ENCODE measurements at places on chromosomes 16 and 17. TPM values are rescaled to one million over a fixed set of nuclear protein-coding genes. Genes with fewer than 3 reads are reported as not detected.
A peak's percentile ranks its signal among the peaks of the same experiment; 100 is the strongest.

DNA sequence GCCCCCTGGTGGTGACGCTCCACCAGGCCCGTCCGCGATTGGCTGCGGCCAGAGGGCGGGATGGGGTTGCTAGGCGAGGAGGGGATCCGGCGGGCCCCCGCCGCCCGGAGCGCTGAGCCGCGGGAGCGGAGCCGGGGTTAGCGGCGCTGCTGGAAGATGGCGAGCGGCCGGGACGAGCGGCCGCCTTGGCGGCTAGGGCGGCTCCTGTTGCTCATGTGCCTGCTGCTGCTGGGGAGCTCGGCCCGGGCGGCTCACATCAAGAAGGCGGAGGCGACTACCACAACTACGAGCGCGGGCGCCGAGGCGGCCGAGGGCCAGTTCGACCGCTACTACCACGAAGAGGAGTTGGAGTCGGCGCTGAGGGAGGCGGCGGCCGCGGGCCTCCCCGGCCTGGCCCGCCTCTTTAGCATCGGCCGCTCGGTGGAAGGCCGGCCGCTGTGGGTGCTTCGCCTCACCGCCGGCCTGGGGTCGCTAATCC, at the start of gene CPD:
Gene CPD (plus strand): TSS at position 103 of the 478 bp plus-strand sequence. CDS start 54 bp downstream, at position 157.
- DNase-seq: peak; percentile 92

- no peak for DNase-seq
Measured at GRCh38 chr16:72482695-72483094, 310.7 kb upstream of the PMFBP1 start.

GRCh38 chr16:50038756-50039529, 13.9 kb downstream of the CNEP1R1 start:
- no peak for DNase-seq

GRCh38 chr16:56614549-56614991, 6.2 kb downstream of the MT2A start:
- DNase-seq: peak; percentile 86

DNA sequence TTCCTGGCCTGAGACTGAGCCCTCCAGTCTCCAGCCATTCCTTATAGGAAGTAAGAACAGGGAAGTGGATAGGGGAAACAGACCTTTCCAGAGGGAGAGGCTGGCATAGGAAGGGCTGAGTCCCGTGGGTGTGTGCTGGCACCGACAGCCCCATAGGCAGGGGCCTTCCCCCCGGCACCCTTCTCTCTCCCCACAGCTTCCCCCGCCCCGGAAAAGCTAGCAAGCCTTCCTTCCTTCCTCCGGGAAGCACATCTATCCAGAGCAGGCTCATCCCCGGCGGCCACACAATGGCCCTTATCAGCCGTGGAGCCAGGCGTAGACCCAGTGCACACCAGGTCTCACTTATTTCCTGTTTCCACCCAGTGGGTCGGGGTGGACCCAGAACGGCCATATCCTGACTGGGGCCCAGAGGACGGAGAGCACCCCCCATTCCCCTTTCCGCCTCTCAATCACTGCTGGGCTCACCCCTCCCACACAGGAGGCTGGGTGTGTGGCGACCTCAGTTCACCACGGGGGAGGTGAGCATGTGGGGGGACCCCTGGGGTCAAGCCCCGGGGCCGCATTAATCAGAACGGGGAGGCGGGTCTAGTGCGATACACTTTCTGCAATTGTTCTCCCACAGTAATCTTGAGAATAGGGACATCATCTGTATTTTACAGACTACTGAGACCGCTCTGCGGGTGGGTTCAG, 950 bp upstream of the MYO1C start:
- no peak for DNase-seq

GRCh38 chr16:10584981-10585438, 4.6 kb upstream of the EMP2 start:
- DNase-seq: peak; percentile 55

- DNase-seq: peak; percentile 58
Measured at GRCh38 chr16:9138731-9139501, 47.5 kb downstream of the HAPSTR1 start.

KIF18B gene
- total RNA-seq: 1.3 TPM

- DNase-seq: peak; percentile 70
Measured at GRCh38 chr17:64133546-64134215, 3.7 kb upstream of the ERN1 start.

DNA sequence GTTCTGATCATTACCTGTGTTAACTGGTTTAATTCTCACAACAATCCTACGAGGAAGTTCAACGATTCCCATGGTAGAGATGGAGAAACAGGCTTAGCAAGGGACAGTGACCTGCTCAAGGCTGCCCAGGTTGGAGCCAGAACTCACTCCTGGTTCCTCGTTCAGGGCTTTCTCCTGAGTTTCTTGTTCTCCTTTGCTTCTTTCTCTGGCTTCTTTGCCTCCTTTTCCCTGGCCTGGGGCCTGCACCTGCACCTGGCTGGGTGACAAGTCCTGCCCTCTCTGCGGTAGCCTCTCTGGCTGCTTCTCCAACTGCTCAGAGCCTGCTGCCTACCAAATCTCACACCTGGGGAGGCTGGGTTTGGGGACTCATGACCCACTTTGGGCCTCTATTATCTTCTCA, 2.8 kb downstream of the CCL22 start:
- DNase-seq: no peak

DNA sequence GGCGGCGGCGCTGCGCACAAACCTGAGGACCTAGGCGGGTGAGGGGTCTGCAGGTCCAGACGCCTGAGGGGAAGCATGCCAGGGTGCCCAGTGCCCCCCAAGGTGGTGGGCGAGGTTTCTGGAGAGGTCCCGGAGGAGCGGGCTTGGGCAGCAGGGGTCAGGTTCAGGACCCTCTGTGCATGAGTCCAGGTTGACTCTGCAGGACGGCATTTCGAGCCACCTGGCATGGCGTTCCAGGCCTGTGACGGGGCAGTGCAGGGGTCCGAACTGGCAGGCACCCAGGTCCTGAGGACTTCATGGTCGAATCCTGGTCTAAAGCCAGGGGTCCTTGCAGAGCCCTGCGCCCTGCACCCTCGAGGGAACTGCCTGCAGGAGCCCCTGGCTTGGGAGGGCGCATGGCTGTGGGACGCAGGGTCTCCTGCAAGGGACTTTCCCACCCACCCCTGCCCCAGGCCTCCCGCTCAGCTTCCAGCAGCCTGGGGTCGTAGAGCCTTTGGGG, 3.5 kb downstream of the SLC16A3 start:
- DNase-seq: no peak

- no peak for DNase-seq
Measured at GRCh38 chr16:82598771-82599170, 28.0 kb upstream of the CDH13 start.

CPSF4L gene
- not detected for total RNA-seq

SMPD3 gene
- not detected for total RNA-seq

GRCh38 chr17:1022278-1023024, 25.5 kb downstream of the TIMM22 start:
- no peak for DNase-seq

OR1A1 gene
- not detected for total RNA-seq

ANKRD40CL gene
- total RNA-seq: not detected

PERCC1 gene
- not detected for total RNA-seq

DNA sequence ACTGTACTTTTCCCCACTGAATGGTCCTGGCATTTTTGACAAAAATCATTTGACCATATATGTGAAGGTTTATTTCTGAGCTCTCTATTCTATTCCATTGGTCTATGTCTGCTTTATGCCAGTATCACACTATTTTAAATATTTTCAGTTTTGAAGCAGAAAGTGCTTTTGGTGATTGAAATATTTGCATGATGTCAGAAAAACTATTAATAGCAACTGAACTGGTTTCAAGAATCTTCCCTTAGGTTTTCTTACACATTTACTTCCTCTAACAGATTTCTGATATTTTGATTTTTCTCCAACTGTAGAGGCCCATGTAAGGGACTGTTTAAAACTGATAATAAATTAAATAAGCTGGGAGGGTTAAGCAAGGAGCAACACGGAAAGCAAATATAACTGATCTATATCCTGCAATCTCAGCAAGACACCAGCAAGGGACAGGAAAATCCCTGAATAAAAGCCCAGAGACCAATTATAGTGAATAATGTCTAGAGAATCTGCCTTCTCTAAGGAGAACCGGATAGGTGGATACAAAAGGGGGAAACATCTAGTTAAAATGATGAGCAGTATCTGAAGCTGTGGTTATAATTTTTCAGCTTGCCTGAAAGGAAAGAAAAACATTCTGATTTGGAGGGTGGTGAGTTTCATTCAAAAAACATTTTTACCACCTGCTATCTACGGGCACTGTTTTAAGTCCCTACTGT, 80.9 kb upstream of the STAC2 start:
- DNase-seq: peak; percentile 33

- DNase-seq: peak; percentile 69
Measured at GRCh38 chr17:59963738-59964481, 630 bp downstream of the RNFT1 start.

DNA sequence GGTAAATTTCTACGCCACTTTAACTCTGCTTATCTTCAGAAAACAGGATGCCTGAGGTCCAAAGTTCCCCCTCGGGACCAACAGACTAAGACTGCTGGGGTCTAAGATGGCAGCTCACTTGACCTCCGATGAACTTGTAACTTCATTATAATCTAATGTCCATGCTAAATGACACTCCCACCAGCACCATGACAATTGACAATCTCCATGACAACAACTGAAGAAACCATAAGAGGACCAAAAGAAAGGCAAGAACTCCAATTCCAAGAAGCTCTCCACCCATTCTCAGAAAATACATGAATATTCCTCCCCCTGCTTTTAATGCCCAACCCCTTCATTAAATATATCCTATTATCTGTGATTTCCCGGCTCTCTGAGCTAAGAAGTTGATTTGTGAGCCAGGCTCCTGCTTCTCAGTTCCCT, 7.5 kb downstream of the CCL4 start:
- no peak for DNase-seq

DNA sequence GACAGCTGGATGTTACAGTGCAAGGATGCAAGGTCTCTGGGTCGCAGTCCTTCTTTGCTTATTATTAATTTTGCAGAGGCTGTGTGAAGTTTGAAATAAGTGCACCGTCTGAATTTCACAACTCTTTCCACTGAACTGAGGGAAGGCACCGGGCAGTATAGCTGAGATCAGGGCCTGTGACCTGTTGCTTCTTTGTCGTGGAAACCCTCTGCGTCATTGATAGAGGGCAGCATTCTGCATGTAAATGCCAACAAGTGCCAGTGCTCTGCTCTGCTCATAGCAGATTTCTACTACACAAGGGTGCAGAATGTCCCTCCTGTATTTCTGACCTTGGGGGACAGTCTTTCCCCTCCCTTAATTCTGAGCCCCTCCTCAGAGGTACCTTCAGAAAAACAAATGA, 26.0 kb downstream of the CD300LF start:
- DNase-seq: no peak

KRTAP4-16 gene
- total RNA-seq: not detected

SREBF1 gene
- 3.4 TPM for total RNA-seq

METRN gene
- 8.6 TPM for total RNA-seq

CPHXL2 gene
- total RNA-seq: not detected

GRCh38 chr17:8397636-8398035, at the start of gene RNF222:
Gene RNF222, minus strand, starts transcription at chr17:8397827. Its CDS starts 4,366 bp downstream, at chr17:8393461.
- no peak for DNase-seq

- no peak for DNase-seq
Measured at GRCh38 chr16:2426941-2427361, 2.3 kb upstream of the CCNF start.

GRCh38 chr17:45307290-45308015, 9.4 kb downstream of the MAP3K14 start:
- DNase-seq: peak; percentile 90

GRCh38 chr17:46722662-46723285, 95.7 kb downstream of the WNT3 start:
- DNase-seq: peak; percentile 49

DNA sequence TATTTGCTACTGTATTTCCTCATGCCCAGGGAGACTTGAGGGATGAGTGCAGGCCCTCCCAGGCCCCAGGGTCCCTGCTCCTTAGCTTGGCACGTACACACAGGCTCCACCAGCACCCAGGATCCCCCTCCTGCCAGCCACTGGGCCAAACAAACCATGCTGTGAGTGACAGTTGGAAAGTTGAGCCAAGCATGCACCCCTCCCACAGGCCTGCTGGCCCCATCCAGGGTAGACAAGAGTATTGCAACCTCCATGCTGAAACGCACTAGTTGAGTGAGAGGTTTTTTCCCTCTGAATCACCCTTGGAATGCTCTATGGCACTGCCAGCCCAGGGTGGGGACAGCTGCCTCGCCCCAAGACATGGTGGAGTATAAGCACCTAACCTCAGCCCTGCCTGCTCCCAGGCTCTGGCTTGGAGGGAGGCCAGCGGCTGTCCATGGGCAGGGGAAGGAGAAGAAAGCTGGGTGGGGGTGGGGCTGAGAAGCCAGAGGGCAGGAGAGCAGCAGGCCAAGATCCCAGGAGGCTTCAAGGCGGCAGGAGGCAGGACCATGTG, 49.6 kb downstream of the PITPNM3 start:
- no peak for DNase-seq

DNA sequence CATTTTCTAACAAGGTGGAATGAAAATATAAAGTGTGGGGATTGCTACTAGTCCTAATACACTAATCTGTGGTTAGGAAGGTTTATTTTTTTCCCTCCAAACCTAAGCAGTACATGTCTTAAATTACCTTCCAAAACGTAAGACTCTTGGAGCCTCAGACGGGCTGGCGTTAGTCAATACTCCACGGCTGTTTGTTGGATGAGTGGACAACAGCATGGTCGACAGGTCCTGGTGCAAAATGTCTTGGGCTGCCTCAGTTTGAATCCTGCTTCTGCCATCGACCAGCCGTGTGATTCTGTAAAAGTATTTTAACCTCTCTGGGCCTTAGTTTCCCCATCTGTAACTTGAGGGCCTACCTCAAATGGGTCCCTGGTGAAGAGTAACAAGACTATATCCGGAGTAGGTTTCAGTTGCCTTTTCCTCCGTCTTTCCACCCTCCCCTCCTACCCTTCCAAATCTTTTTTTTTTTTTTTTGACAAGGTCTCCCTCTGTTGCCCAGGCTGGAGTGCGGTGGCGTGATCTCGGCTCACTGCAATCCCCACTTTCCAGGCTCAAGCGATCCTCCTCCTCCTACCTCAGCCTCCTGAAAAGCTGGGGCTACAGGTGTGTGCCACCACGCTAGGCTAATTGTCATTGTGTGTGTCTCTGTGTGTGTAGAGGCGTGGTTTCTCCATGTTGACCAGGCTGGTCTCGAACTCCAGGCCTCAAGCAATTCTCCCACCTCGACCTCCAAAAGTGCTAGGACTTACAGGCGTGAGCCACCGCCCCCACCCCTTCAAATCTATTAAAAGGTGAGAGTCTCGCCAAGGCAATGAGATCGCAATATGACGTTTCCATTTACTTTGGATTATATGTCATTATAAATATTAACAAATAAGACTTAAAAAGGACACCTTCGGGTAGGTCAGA, 5.8 kb downstream of the SCGB1C2 start:
- DNase-seq: no peak

HEATR9 gene
- not detected for total RNA-seq

- DNase-seq: no peak
Measured at GRCh38 chr17:29972277-29972676, 30.8 kb downstream of the EFCAB5 start.

ESRP2 gene
- under 0.01 TPM for total RNA-seq

Data from IMR-90 (cell line).